Stimulated activated CD4-positive, alpha-beta T cell treated with anti-CD3 and anti-CD28 coated beads, Interleukin-1b, Interleukin-23, amount 100 ng/mL, for 1 hour (primary cell): ENCODE measurements at places on chromosomes 13 and 19.

DNA sequence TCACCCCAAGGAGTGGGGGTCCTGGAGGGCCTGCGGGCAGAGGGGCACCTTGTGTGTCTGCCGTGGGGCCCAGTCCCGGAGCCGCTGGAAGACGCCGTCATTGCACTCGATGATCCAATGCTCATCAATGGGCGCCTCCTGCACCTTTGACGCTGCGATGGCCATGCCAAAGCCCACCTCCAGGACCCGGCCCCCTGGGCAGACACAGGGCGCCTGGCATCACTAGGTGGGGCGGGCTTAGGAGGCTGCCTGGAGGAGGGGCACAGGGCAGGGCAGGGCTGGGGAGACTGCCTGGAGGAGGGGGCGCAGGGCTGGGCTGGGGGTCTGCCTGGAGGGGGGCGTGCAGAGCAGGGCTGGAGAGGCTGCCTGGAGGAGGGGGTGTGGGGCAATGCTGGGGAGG lies 1.6 kb downstream of the GAMT start:
- no peak for DNase-seq

DNA sequence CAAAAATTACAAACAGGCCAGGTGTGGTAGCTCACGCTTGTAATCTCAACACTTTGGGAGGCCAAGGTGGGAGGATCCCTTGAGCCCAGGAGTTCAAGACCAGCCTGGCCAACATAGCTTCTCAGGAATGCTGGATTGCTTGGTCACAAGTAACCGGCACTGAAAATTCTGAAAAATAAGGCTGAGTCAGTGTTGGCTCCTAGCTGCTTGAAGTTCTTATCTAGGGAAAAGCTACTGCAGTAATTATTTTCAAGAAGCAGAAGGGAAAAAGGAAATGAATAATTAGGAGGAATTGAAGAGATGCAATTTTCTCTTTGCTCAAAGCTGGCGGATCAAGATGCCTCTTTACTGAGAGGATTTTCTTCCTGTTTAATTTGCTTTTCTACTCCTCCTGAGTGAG lies 75.0 kb upstream of the GTF3A start:
- no peak for DNase-seq

DNA sequence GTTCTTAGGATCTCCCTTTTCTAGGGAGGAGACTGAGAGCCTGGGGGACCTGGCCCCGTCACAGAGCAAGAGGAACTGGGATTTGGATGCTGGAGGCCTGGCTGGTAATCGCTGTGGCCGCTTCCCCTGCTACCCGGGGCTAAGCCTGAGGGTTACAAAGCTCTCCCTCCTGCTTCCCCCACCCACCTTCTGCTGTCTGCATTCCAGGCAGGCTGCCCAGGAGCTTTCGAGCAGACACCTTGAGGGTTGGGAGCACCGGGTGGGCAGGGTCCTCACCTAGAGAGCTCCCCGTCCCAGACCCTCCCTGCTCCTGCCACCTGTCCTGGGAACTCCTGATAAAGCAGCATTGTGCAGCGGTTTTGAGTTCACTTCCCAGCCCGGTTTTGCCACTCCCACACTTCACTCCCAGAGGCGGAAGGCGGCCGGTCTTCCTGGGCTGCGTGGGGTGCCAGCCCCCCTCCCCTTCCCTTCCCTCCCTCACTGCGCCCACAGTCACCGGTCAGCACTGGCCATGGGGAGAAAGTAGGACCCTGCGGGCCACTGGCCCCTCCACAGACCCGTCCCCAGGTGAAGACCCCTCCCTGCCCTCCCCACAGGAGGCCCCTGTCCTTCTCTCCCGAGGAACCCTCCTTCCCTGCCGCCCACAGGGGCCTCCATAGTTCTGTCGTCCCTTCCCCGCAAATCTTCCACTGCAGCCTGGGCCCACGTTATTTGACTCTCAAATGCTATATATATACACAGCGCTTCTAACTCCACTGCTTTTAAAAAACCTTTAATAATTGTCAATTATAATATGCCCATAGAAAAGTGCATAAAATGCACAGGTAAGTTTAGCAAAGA lies 8.1 kb downstream of the PAK4 start:
- DNase-seq: no peak

DNA sequence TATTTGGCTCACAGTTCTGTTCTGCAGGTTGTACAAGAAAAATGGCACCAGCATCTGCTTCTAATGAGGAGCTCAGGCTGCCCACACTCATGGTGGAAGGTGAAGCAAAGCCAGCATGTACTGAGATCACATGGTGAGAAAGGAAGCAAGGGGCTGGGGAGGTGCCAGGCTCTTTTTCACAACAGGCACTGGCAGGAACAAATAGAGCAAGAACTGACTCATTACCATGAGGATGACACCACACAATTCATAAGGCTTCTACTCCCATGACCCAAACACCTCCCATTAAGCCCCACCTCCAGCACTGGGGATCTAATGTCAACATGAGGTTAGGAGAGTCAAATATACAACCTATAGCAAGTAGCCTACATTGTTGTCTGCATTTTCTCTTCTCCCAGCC lies 522.6 kb downstream of the RFC3 start:
- DNase-seq: no peak

DNA sequence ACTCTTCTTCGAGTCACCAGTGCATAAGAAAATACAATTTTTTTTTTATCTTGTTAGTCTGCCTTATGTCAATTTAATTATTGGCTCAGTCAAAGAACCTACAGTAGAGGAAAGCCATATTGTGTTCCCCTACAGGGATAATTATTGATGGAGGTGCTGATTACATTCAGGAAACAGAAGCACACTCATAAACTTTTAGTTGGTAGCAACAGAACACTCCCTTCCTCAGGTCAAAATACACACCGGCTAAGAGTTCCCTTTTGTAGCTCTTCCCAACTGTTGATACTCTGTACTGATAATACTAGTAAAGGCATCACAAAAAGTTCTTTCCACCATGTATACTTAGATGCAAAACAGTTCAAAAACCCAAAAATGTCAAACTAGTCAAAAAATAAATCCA lies 18.4 kb downstream of the FOXO1 start:
- no peak for DNase-seq

- DNase-seq: no peak
Measured at GRCh38 chr13:114072421-114072820, 60.0 kb downstream of the RASA3 start.

- DNase-seq: no peak
Measured at GRCh38 chr13:48583859-48584311, 51.0 kb upstream of the RCBTB2 start.
